ENCODE measurements at places on chromosomes 2 and 18.

DNA sequence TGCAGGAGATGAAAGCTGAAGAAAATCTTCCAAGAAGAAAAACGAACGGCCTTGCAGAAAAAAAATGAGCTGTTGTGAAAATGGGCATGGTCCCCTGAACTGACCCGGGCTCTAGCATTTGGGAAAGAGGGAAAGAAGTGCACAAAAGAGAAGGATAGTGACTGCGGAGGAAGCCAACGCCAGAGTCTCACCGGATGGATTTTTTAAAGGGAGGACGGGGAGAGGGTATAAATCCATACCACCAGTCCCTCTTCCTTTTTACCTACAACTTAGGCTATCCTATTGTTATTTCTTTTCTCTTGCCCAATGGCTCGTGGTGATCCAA lies 601 bp downstream of the WDR35 start:
- no peak for DNase-seq

DNA sequence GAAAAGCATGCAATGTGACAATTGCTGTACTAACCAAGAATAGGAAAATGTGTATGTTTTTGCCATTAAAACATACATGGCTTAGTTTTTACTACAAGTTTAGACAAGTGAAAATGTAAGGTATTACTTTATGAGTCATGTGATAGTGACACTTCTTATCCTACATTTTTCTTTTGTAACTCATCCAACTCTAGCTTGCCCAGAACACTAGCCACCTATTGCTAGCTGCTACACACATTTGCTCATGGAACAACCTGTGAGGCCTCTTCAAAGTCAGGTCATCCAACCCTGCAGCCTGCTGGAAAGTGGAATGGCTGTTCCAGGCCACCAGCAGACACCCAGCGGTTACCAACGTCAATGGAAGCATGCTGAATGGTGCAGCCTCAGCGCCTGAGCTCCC lies 1043.9 kb downstream of the TMEM182 start:
- DNase-seq: no peak

- DNase-seq: no peak
These were observed 2.2 kb downstream of the RBM45 start for GRCh38 chr2:178114462-178114861.

GRCh38 chr2:38549071-38549704 lies 53.5 kb downstream of the HNRNPLL start:
- DNase-seq: no peak

DNA sequence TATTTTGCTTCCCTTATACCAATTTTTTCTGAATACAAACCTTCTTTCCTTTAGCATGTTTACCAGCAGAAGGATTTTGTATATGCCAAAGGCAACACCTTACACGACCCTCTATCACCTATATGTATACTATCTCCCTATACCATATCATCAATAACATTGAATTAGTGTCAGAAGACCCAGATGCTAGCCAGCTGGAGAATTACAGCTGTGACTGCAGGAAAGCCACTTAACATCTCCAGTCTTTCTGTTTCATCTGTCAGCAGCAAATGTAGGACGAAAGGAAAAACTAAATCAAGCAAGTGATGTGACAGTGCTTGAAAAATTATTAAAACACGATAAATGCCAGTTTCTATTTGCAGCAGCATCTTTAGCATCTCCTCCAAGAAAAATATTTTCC lies 193.7 kb downstream of the STK39 start:
- DNase-seq: no peak

DNA sequence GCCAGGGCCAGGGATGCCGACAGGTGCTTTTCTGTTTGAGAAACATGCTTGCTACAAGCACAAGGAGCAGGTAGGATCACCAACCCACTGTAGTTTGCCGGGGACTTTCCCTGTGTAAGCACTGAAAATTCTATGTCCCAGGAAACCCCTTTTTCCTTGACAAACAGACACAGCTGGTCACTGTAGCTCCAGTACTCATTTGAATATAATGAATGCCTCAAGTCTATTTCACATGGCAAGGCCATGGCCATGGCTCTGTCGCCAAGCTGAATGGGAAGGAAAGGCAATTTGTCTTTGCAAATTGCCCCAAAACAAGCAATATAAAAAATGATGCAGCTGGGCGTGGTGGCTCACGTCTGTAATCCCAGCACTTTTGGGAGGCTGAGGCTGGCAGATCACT lies 49.6 kb upstream of the IGFBP2 start:
- no peak for DNase-seq

GRCh38 chr2:164840458-164840929 lies 1.1 kb downstream of the COBLL1 start:
- DNase-seq: no peak

DNA sequence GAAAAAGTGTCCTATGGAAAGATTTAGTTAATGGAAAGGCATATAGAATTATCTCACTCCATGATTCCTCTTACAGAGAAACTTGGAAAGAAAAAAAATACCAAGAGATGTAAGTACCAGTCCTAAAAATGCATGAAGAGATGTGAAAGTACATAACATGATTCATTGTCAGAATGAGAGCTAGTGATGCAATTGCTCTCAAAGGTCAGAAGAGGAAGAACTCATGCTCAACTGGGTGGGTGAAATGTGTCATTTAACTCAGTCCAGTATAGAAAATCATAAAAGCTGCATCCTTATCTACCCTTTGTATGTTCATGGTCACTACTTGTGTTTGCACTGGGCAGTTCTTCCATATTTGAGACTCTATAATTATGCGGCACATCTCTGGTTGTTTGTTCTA lies 300.0 kb upstream of the PIK3C3 start:
- DNase-seq: no peak

GRCh38 chr2:231415029-231415428 lies 19.5 kb downstream of the B3GNT7 start:
- no peak for DNase-seq

DNA sequence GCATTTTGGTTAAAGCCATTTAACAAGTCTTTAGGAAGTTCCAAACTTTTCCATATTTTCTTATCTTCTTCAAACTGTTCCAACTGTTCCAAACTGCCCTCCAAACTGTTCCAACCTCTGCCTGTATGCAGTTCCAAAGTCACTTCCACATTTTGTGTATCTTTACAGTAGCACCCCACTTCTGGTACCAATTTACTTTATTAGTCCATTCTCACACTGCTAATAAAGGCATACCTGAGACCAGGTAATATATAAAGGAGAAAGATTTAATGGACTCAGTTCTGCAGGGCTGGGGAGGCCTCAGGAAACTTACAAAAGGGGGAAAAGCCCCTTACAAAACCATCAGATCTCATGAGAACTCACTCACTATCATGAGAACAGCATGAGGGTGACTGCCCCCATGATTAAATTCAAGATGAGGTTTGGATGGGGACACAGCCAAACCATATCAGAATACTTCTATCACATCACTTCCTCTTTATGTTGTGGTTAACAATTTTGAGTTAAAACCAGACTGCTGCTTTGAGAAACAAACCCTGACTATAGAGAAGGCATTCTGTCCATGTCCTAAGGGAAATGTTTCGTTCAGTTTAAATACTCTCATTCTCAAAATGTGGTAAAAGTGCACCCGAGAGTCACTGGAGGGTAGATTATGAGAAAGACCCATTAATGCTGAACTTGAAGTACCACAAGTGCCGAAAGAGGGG lies 11.0 kb downstream of the IL18R1 start:
- DNase-seq: no peak

GRCh38 chr2:229713371-229714079 lies 830 bp downstream of the DNER start:
- no peak for DNase-seq

DNA sequence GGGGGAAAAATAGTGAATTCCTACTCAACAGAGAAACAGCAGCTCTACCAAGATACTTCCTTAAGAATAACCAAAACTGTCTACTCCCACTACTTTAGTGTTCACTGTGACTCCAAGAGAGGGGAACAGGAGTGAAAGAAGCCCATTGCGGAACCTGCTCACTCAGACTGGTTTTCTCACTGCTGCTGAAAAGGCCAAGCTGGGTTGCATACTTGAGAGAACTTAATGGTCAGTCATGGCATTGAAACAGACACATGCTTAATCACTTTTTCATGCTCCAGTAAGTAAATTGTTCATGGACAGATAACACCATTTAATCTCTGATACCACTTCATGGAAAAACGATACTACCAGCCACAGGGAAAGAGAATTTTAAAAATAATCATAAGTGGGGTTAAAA lies 35.7 kb upstream of the SLC8A1 start:
- no peak for DNase-seq

- no peak for DNase-seq
These were observed 81.3 kb downstream of the ANKRD12 start for GRCh38 chr18:9217743-9218451.

DNA sequence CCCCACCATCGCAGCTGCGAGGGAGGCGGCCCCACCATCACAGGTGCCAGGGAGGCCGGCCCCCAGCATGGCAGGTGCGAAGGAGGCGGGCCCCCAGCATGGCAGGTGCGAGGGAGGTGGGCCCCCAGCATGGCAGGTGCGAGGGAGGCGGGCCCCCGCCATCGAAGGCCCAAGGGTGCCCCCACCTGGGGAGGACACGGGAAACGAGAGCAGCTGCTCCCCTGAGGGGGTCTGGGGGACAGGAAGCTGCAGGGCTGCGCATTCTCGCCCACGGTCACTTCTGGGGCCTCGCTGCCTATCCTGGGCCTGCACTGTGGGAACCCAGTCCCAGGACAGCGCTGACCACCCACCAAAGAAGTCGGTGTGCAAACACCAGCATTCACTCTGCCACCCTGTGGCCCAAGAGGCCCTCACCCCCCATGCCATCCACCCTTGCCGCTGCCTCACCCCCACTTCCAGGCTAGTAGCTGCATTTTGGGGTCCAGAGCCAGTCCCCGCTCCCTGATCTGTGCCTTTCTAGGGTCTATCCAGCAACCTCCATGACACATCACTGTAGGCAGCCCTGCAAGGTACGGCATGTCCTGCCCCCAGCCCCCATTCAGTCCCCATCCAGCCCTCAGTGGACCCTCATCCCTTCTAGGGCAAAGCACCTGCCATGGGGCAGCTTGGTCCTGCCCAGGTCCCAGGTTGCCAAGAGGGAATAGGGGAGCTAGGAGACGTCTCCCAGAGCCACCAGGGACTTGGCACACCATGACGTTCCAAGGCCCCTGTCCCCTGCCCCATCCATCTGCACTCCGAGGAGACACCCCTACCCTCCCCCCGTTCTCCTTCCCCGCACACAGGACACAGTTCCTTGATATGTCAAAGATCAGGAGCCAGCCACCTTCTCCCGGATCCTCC lies 24.0 kb upstream of the GPC1 start:
- no peak for DNase-seq

GRCh38 chr18:26813043-26813442 lies 52.5 kb downstream of the AQP4 start:
- DNase-seq: no peak

GRCh38 chr18:6414723-6415417 lies at the start of gene L3MBTL4:
L3MBTL4 (minus strand) TSS chr18:6414911; CDS start chr18:6311625, 103,286 bp downstream.
- no peak for DNase-seq

DNA sequence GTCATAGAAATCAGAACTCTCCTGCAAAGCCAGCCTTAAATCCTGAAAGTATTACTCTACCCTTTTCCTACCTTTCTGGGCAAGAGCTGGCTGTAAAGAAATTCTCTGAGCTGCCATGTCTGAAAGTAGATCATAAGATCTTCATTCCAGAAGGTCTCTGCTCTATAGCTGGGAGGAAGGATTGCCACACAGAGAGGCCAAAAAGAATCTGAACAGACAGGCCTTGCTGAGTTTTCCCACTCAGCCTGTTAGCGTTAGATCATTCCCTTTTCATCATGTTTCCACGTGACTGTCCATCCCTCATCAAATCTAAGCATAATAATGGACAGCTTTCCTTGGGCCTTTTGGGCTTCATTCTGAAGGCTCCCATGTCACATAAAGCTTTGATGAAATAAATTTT lies 43.2 kb upstream of the FHL2 start:
- DNase-seq: no peak

DNA sequence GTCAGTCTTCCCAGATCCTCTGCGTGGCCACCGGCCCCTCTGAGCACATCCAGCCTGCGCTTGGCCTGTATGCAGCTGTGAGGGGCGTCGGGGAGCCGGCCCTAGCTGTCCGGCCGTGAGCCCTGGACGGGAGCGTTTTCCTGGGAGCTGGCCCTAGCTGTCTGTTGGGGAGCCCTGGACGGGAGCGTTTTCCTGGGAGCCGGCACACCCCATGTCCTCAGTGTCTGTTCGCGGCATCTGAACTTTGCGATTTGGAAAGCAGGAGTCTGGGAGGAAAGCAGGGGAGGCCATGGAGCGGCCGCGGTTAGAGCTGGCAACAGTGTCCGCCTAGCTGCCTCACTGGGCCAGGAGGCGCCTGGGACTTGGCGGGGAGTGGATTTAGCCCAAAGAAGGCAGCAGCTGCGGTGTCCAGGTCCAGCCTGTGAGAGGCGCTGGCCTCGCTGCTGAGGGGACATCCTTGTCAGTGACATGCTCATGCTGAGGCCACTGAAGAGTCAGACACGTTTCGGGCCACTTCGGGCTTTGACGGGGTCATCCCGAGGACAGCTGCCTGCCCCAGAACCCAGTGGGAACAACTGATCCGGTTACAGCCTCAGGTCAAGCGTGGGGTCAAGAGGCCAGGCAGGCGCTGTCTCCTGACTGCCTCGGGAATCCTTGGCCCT lies 75.8 kb downstream of the KCNG2 start:
- DNase-seq: no peak

- no peak for DNase-seq
These were observed 347.2 kb upstream of the ZC3H15 start for GRCh38 chr2:186138845-186139244.
